Neural crest cell (in vitro differentiated cells): ENCODE measurements at places on chromosomes 3 and 15.

DNA sequence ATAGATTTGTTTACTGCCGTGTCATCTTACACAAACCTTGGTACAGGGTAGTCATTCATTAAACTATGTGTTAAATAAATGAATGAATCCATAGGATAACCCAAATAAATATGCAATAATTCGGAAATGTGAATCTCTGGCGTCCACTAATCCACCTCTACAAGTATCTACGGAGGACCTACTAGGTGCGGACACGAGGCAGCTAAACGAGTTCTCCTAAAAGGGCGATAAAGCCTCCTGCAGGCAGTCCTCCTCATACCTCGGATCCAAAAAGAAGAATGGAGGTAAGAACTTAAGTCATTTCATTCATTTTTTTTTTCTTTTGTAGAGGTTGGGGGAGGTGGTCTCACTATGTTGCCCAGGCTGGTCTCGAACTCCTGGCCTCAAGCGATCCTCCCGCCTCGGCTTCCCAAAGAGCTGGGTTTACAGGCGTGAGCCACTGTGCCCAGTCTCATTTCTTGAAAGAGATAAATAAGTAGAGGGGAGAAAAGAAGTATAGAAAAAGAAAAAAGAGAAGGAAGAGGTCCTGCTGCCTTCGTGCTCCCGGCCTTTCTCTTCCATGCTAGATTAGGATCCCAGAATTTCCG is 706 bp upstream of the RPL35A start:
- no peak for DNase-seq

- no peak for DNase-seq
Observed at GRCh38 chr3:147412917-147413685, 3.9 kb downstream of the ZIC1 start.

- peak; percentile 88 for DNase-seq
Observed at GRCh38 chr15:65384895-65385869, 7.4 kb upstream of the IGDCC3 start.

- no peak for DNase-seq
Observed at GRCh38 chr3:125051205-125051604, 4.6 kb downstream of the HEG1 start.

GRCh38 chr3:127682561-127682960 is 9.8 kb downstream of the ABTB1 start:
- DNase-seq, result no peak

DNA sequence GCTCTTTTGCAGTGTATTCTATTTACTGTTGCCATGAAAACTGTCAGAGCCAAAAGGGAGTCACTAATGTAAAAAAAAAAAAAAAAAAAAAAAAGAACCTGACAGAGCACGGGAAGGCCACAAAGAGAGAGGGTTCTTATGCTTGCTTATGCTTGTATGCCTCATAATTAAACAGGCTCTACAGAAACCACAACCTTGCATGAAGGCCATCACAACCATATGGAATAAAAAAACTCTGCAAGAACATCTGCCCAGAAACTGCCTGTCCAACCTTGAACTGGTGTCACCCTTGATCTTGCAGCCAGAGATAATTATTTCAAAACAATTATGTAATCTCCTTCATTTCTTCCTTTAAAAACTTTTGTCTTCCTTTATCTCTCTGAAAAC is 50.1 kb downstream of the CFAP20DC start:
- no peak for DNase-seq

- DNase-seq, result peak; percentile 69
Observed at GRCh38 chr3:15108082-15108545, 9.2 kb upstream of the RBSN start.

GRCh38 chr3:54556630-54557029 is 371.2 kb downstream of the LRTM1 start:
- DNase-seq, result no peak

DNA sequence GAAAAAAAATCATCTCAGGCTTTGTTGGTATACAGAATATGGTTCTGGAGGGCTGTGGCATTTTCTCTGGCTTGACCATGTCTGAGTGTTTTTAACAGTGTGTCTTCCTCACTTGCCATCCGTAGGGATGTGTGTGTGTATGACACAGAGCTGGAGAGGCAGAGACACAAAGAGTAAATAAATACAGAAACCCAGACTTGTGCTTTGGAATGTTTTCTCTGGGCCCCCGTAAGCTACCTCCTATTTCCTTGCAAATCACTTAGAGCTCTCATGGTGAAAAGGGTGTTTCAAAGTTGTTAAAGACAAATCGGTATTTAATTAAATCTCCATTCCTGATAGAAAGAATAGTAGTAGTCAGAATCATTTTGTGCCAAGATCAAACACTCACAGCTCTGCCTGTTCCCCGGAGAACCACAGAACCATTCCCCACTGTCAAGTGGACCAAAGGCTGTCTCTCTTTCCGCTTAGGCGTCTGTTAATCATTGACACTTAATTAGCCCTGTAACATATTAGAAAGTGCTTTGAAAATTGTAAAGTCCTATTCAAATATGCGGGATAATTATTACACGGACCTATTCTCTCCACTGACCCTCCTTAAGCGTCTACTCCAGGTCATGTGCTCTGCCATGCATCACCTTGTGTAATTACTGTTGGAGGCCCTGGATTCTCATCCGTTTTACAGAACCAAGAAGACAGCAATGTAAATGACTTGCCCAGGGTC is 313.6 kb upstream of the TLE3 start:
- DNase-seq, result no peak

- DNase-seq, result no peak
Observed at GRCh38 chr15:56805466-56806147, 72.3 kb upstream of the ZNF280D start.
